Choroid plexus epithelial cell (primary cell): ENCODE measurements at places on chromosomes 13 and 19.

GRCh38 chr19:12126707-12127106 lies 13.4 kb downstream of the ZNF20 start:
- peak; percentile 26 for DNase-seq

GRCh38 chr19:58117841-58118575 lies 20.0 kb upstream of the ZSCAN18 start:
- no peak for DNase-seq

DNA sequence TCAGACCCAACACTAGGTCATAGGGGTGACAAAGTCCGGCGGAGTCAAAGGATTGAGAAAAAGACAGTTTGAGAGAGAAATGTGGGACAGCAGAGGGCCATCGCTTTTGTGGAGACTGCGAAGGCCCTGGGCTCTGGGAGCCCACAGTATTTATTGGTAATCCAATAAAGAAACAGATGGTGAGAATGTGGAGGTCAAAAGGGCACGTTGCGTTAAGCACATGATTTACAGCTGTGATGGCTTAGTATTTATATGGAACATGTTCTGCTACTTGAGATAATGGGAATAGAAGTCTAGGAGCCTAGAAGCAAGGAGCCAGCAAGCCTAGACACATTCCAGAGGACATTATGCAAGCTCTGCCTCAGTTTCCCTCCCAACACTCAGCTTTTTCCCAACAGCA lies 2521.1 kb downstream of the PCDH9 start:
- peak; percentile 6 for DNase-seq

DNA sequence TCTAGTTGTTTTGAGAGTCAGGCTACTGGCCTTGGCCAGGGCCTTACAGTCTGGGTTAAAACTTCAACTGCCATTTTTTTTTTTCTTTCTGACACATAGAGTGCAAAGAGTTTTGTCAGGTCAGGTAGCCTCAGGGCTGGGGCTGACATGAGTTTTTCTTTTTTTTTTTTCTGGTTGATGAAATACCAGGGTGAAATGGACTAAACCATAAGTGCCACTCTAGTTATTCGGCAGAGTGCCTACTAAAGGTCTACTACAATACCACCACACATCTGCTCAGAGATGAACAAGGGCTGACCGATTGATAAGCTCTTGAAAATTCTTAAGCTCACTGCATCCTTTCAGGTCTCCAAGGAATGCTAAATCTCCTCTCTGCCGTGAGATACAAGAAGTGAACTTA lies 4.4 kb upstream of the ZNF320 start:
- no peak for DNase-seq

DNA sequence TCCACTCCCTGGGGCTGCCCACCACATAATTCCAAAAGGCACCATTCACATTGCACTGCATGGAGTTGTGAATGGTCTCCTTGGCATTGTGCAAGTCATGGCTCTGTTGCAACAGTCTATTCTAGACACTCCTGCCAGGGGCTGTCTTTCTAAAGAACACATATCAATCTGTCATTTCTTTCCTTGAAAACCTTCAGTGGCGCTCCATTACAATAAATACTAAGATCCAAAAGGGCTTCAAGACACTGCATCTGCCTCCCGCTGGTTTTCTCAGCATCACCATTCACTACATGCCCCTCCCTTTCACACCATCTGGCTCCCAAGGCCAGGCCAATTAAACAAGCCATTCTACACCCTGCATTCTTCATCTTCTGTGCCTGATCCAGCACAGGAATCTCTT lies 32.2 kb upstream of the TM9SF2 start:
- no peak for DNase-seq

DNA sequence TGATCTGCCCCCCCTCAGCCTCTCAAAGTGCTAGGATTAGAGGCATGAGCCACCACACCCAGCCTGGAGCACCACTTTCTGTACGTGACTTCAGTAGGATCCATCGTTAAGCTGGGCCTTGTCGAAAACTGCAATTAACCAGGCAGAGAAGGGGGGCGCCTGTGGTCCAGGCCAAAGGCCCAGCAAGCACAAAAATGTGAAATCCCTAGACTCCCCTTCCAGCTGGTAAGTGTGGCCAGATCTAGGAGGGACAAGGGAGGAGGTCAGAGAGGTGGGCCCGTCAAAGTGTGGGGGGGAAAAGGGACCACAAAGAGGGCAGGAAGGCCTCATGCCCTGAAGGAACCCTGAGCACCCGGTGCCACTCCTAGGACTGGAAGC lies 13.8 kb downstream of the DDX39A start:
- no peak for DNase-seq

GRCh38 chr13:97223711-97224541 lies 1.8 kb downstream of the MBNL2 start:
- peak; percentile 97 for DNase-seq

DNA sequence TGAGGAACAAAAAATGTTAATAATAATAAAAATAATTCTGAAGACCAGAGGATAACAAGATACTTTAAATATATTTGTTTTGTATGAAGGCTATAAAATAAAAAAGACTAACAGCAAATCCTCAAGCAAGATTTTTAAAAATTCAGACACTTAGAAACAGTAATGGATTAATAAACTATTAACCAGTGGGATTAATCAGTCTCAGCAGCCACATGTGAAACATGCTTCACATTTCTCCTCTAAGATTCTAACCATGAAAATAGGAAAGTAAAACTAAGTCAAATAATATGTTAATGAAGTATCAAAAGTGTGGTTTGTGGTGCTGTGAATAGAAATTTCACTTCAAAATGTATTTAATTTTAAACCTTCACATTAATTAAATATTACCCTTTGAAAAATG lies 57.4 kb downstream of the KCNRG start:
- no peak for DNase-seq

DNA sequence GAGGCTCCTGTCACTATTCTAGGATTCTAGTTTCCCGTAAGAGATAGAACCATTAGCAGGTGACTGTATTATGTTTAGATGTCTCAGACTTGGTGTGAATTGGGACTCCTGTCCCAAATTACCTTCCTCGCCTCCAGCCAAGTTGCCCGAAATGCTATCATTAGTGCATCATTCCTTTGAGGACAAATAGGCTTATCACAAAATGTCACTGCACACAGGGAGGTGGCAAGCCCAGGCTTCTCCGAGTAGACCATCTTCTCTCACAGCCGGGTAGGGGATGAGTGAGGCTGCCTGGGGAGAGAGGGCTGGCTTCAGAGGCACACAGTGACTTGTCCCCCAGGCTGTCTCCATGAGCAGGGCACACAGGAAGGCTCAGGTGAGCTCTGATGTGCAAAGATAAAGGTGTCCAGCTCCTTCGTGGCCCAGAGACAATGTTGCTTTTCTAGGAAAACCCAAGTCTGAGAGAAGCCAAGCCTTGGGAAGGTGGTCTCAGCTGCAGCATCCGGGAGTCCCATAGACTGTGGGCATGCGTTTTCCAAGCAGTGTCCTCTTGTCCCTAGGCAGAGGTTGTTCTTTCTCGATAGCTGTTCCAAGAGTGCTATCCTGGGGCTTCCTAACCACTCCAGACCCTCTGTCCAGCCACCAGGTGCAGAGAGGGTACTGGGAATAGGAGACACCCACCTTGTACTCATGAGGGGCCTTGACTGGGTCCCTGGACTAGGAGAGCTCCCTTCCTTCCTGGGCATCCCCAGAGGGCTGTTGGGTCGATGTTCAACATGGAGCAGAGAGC lies 163.1 kb upstream of the TSHZ3 start:
- no peak for DNase-seq

- peak; percentile 61 for DNase-seq
Measured at GRCh38 chr13:24502533-24503378, 9.8 kb downstream of the PARP4 start.

GRCh38 chr13:31946091-31946770 lies 85.3 kb upstream of the FRY start:
- peak; percentile 46 for DNase-seq

DNA sequence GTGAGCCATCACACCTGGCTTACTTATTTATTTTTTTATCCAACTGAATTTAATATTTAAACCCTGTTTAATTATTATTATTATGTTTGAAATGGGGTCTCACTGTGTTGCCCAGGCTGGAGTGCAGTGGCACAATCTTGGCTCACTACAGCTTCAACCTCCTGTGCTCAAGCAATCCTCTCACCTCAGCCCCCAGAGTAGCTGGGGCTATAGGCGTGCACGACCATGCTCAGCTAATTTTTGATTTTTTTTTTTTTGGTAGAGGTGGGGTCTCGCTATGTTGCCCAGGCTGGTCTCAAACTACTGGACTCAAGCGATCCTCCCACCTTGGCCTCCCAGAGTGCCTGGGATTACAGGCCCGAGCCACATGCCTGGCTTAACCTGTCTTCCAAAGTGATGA lies 32.5 kb downstream of the SPTBN4 start:
- no peak for DNase-seq

GRCh38 chr13:50358231-50359040 lies 343.2 kb downstream of the KCNRG start:
- peak; percentile 21 for DNase-seq

- DNase-seq: no peak
Measured at GRCh38 chr19:40342644-40343311, 5.4 kb downstream of the C19orf47 start.

DNA sequence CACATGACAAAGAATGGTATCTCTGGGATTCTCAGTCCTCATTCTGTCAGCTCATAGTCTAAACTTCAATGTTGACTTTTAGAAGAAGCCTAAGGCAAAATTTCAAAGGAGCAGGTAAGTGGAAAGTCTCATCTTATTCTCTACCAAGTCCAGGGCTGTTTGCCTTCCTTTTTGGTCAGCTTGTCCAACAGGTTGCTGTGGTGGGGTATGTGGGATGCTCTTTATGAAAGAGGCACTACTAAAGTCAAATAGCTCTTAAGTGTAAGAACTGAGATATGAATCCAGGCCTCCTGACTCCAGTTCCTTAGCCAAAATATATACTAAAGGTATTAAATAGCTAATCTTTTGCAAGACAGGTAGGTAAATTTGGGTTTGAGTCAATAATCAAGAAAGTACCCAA lies 540.6 kb upstream of the SPRY2 start:
- no peak for DNase-seq

DNA sequence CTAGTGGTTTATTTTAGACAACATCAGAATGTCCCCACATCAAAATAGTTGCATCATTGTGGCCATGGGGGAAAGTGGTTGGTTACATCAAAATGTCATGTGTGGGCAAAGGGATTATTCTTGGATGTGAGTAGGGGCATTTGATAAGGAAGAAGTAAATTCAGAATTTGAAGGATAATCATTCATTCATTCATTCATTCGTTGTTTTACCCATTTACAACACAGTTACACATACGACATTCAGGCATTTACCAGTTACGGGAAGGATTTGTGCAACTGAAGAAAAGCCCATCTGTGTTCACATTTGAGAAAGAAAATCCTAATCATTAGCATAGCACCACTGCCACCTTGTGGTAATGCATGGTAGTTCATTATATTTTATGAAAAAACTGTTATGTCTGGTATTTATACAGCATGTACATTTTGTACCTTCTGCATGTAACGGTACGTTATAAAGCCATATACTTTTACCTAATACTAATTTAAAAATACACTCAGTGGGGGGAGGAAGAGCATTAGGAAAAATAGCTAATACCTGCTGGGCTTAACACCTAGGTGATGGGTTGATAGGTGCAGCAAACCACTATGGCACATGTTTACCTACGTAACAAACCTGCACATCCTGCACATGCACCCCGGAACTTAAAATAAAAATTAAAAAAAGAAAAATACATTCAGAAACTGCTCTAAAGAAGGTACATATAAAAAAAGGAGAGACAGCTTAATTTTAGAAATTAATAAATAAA lies 62.1 kb downstream of the DGKH start:
- peak; percentile 90 for DNase-seq

DNA sequence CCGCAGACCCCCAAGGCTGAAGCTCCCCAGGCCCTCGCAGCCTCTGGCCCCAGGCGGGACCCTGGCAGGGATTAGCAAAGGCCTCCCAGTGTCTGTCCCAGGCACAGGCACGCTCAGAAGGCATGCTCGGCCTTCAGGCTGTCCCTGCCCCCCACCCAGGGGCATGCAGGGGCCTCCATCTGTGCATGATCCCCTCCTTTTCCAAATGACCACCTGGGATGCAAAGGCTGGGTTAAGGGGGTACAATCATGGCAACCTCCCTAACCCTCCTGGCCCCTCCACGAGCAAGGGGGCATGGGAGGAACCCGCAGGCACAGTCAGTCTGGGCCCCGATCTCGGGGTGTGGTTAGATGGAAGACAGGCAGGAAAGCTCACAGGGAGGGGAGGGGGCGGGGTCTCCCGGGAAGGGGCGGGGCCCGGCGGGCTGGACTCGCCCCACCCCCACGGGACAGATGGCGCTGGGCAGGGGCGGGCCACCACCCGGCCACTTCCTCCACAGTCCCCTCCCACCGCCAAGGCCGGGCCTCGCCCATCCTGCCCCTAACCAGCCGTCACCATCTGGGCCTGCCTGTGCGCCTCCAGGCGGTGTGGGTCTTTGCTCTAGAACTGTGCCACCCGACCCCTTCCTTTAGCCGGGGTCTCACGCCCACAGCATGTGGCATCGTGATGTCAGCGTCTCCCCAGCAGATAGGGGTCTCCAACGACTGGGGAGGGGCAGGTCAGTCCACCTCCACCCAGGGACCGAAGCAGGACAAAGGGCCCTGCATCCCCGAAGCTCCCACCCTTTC lies 7.0 kb upstream of the REXO1 start:
- DNase-seq: peak; percentile 82
